KG1 (cell line): ENCODE measurements at places on chromosomes 2 and 18.

GRCh38 chr2:239830121-239831000, 194.8 kb downstream of the NDUFA10 start:
- no peak for DNase-seq

- DNase-seq = no peak
Observed at GRCh38 chr2:54979321-54980044, 70.8 kb downstream of the RTN4 start.

DNA sequence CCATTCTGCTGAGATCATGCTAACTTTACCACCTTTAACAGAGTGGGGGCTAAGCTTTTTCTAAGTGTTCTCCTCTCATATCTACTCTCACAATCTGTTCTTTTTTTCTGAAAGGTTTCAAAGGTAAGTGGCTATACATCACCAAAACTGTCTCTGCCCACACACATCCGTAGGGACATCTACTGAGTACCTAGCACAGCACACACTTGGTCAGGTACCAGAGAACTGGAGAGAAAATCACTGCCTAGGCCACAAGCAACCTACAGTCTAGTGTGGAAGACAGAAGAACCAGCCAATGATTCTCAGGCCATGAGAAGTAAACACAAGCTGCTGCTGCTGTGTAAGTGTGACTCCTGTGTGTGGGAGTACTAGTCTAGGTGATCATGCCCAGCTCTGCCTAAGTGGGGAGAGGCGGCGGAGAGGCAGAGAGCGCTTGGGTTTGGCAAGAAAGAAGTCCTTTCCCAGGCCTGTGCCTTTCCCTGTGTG, 176.1 kb upstream of the ZFP36L2 start:
- no peak for DNase-seq

DNA sequence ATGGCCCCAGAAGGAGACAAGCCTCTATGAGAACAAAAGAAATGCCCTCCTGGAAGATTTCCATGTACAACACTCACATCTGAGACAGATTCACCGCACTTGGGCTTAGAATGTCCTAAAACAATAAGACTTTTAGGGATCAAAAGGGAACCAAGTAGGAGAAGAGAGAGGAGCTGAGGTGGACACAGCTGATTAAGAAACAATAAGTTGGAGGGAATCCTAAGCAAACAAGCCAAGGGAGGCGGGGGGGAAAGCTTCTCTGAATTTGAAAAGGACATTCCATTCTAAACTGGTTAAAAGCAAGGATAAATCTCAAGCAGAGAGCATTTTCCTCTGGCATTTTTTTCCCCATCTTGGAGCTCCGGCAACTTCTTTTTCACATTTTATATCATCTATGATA, 9.9 kb downstream of the ACVR1 start:
- no peak for DNase-seq

DNA sequence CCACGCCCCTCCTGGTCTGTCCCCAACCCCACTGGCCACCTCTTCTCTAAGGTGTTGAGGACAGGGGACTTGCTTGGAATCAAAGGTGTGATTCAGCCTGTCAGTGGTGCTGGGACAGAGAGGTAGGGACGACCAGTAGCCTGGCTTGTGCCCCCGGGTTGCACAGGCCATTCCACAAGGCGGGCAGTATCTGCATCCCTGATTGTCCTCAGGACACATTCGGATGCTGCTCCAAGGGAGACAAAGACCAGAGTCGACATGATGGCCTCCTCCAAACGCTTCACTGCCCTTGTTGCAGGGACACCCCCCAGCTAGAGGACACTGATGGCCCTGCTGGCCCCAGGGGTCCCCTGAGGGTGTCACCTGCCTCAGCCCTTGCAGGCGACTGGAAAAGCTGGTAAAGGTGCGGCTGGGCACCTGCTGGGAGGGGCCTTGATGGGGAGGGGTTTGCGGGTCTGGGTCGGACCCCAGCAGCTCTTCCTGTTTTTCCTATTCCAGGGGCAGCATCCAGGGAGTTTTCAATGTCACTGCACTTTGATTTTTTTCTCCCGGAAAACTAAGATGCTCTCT, 98.0 kb downstream of the PTGR3 start:
- no peak for DNase-seq

- no peak for DNase-seq
Observed at GRCh38 chr2:89763254-89763580, 1071.7 kb downstream of the RPIA start.

- DNase-seq = no peak
Observed at GRCh38 chr2:146246002-146246735, 1598.7 kb upstream of the ACVR2A start.

GRCh38 chr2:132676999-132677398, 7.0 kb upstream of the LYPD1 start:
- no peak for DNase-seq

- DNase-seq = no peak
Observed at GRCh38 chr2:11024259-11024645, 112.5 kb downstream of the KCNF1 start.

- DNase-seq = no peak
Observed at GRCh38 chr2:41724465-41724864, 323.4 kb upstream of the PKDCC start.

- DNase-seq = no peak
Observed at GRCh38 chr2:188399159-188399558, 107.5 kb downstream of the GULP1 start.

DNA sequence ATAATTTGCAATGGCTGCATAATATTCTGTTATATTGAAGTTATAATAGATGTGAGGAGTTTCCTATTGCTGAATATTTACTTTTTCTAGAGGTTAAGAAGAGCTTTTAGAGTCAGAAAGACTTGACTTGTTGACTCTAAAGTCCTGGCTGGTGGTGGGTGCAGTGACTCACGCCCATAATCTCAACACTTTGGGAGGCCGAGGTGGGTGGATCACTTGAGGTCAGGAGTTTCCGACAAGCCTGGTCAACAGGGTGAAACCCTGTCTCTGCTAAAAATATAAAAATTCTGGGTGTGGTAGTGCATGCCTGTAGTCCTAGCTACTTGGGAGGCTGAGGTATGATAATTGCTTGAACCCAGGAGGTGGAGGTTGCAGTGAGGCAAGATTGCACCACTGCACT, 33.9 kb upstream of the ATIC start:
- no peak for DNase-seq

GRCh38 chr2:98944775-98945174, 8.8 kb upstream of the CRACDL start:
- no peak for DNase-seq
